Esophagus muscularis mucosa (tissue), 4 donors: ENCODE measurements at places on chromosomes 4 and X.

GRCh38 chr4:15682242-15683142, 865 bp downstream of the FAM200B start:
- no peak for DNase-seq

DNA sequence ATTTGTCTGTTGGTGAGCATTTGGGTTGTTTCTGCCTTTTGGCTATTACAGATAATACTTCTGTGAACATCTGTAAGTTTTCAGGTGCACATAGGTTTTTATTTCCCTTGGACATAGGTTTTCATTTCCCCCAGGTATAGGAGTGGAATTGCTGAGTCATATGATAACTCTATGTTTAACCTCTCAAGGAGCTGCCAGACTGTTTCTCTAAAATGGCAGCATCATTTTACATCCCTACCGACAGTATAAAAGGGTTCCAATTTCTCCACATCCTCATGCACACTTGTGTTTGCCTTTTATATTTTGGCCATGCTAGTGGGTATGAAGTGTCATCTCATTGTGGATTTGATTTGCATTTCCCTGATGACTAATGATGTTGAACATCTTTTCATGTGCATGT, 53.5 kb downstream of the TMEM164 start:
- no peak for DNase-seq

DNA sequence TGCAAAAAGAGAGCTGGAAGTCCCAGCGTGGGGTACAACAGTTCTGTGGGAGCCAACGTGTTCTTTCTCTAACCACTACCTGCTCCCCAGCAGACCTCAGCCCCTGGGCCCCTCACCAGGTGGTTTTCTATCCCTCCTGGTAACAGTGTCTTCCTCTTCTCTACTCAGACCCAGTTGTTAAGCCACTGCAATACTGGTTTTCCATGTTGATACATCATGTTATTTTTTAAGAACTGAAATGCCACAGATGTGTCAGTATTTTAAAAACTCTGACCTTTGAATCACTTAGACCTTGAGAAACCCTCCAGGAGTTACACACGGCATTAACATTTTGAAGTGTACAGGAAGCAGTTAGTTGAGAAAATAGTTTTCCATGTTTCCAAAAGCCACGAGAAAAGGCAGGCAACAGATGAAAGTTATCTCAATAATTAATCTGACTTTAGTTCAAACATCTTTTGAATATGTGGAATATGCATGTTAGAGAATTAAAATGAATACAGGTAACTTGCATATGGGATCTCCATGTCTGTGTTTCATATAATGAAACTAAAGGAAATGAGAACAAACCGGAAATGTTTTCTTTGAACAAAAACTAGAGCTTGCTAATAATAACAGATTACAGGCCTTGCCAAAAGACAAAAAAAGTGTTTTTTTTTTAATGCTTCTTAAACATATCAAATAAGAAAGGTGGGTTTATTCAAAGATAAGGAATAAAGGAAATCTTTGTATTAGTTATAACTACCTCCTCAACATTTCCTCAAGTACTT, 108.8 kb downstream of the ZNF827 start:
- DNase-seq: no peak

- DNase-seq: no peak
Measured at GRCh38 chrX:132883358-132883915, 75.0 kb downstream of the HS6ST2 start.

- no peak for DNase-seq
Measured at GRCh38 chr4:122003335-122003734, 51.5 kb upstream of the TRPC3 start.

GRCh38 chr4:124839786-124840390, 127.4 kb upstream of the ANKRD50 start:
- no peak for DNase-seq

DNA sequence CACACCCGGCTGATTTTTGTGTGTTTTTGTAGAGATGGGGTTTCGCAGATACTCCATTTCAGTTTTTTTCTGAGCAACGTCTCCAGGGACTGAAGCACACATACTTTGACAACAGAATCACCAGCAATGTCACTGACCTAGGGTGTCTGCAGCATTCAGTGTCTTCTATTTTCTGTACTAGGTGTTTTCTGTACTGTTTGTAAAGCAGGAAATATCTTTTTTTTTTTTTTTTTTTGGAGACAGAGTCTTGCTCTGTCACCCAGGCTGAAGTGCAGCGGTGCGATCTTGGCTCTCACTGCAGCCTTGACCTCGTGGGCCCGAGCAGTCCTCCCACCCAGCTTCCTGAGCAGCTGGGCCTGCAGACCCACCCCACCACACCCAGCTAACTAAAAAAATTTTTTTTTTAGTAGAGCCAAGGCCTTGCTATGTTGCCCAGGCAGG, 8.9 kb downstream of the ADD1 start:
- DNase-seq: no peak
